ENCODE measurements at places on chromosomes 4 and X. TPM values are rescaled to one million over a fixed set of nuclear protein-coding genes. Genes with fewer than 3 reads are reported as not detected.

The TRIML1 gene
- total RNA-seq: not detected

The DMRTC1B gene
- total RNA-seq: not detected

GRCh38 chr4:78068481-78068880 is 11.4 kb downstream of the FRAS1 start:
- H3K27ac ChIP-seq: no peak overlapping the region
- H3K36me3 ChIP-seq: no peaks in the 10 kb centered on the region
- no peak overlapping the region for H3K4me3 ChIP-seq
- DNase-seq: no peak

- H3K27me3 ChIP-seq: peaks cover 27% of the 10 kb centered on the region
- no peak overlapping the region for H3K27ac ChIP-seq
- no peaks in the 10 kb centered on the region for H3K36me3 ChIP-seq
- DNase-seq: no peak
- H3K4me1 ChIP-seq: peaks cover 4% of the 10 kb centered on the region
These were observed 67.4 kb downstream of the LARP7 start for GRCh38 chr4:112704322-112704721.

DNA sequence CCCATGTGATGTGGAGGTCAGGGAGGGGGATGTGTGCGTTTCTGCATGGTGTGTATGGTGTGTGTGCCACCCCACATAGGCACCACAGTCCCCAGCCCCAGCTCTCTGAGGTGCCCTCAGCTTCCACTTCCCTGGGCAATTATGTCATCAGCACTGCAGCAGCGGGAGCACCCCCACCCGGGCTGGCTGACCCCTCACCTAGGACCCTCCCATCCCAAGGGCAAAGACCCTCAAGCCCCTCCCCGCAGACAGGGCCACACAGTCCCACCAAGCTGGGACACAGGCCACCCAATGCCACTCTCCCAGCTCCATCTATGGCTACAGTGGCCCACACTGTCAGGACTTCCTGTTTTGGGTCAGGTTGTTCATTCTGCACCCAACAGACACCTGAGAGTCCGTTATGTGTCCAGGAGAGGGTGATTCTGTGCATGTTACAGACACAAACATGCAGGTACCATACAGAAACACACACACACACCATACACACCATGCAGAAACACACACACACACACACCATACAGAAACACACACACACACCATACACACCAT is 75.2 kb downstream of the JAKMIP1 start:
- no peak for DNase-seq
- no peak overlapping the region for H3K4me3 ChIP-seq
- no peaks in the 10 kb centered on the region for H3K36me3 ChIP-seq
- H3K27ac ChIP-seq: no peak overlapping the region
- no peaks in the 10 kb centered on the region for H3K27me3 ChIP-seq
- H3K4me1 ChIP-seq: no peaks in the 10 kb centered on the region

GRCh38 chr4:167100120-167100519 is 134.2 kb downstream of the SPOCK3 start:
- no peaks in the 10 kb centered on the region for H3K4me1 ChIP-seq
- H3K27ac ChIP-seq: no peak overlapping the region
- H3K36me3 ChIP-seq: no peaks in the 10 kb centered on the region
- DNase-seq: no peak

DNA sequence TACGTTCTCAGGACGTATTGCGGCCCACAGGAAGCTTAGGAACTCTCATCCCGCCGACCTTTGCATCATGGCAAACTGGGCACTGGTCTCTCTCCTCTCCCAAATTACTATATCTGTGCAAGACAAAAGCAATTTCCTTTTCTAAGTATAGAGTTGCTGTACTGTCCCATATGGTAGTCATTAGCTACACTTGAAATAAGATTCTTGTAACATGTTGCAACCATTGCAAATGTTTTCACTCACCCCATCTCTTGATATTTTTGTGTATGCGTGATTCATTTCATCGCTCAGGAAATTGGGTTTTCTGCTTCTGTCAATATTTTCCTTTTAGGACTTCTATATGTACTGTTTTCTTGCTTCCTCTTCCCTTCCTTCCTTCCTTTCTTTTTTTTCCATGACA is 15.7 kb downstream of the ARMCX6 start:
- no peaks in the 10 kb centered on the region for H3K4me1 ChIP-seq
- no peaks in the 10 kb centered on the region for H3K27me3 ChIP-seq
- no peaks in the 10 kb centered on the region for H3K36me3 ChIP-seq
- no peak overlapping the region for H3K27ac ChIP-seq
- DNase-seq: no peak
- no peak overlapping the region for H3K4me3 ChIP-seq

- peaks cover 10% of the 10 kb centered on the region for H3K36me3 ChIP-seq
- DNase-seq: no peak
- no peaks in the 10 kb centered on the region for H3K4me1 ChIP-seq
- no peak overlapping the region for H3K27ac ChIP-seq
These were observed 14.7 kb downstream of the FTSJ1 start for GRCh38 chrX:48490661-48491060.

DNA sequence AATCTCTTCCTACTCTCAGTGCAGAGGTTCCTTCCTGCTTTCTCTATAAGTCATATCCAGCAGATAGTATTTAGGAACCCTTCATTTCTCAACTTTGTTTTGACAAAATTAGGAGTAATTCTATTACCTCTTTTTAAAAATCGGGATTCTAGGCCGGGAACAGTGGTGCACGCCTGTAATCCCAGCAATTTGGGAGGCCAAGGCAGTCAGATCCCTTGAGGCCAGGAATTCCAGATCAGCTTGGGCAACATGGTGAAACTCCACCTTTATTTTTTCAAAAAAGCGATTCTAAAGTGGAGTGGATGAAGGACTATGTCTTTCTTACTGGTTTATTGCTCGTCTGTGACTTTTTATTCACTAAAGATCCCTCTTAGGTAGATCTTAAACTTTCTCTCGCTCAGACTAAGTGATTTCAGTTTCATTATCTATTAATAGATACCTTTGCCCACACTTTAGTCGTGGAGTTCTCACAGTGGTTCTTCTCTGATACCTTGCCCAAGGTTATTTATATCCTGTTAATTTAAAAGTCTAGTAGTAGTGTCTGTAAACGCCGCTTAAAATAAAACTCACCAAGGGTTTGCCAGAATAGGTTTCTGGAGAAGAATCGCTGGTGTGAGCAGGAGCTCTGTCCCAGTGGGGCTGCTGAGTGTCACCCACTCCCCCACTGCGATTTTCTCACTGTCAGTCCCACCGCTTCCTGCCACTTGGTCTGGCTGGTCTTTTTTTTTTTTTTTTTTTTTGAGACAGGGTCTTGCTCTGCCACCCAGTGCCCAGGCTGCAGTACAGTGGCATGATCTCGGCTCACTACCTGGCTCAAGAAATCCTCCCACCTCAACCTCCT is 27.0 kb upstream of the TMEM131L start:
- no peaks in the 10 kb centered on the region for H3K27me3 ChIP-seq
- H3K4me3 ChIP-seq: peak overlapping the region; percentile 7
- H3K36me3 ChIP-seq: no peaks in the 10 kb centered on the region

DNA sequence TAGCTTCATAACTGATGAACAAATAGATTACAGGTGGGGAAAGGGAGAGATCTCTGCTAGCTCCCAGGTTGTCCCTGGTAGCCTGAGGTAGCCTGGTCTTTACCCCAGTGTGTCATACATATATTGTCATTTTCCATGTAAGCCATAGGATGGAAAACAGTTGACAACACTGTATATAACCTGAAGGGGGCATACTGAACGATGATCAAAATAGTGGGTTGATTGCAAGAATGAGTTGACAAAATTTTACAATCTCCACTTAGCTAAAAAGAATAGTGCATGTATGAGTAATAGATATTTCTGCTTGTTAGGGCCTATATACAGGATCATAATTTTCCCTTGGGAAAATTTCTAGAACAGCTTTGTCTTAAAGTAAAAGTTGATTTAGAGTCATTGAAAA is 304.1 kb upstream of the HAND2 start:
- no peak for DNase-seq
- no peak overlapping the region for H3K27ac ChIP-seq
- H3K36me3 ChIP-seq: no peaks in the 10 kb centered on the region

GRCh38 chrX:119816300-119816699 is 24.9 kb upstream of the RPL39 start:
- no peak overlapping the region for H3K27ac ChIP-seq
- no peaks in the 10 kb centered on the region for H3K4me1 ChIP-seq
- no peak for DNase-seq
- H3K4me3 ChIP-seq: no peak overlapping the region
- no peaks in the 10 kb centered on the region for H3K36me3 ChIP-seq

- DNase-seq: no peak
- no peaks in the 10 kb centered on the region for H3K27me3 ChIP-seq
- peaks cover 4% of the 10 kb centered on the region for H3K36me3 ChIP-seq
- H3K27ac ChIP-seq: no peak overlapping the region
- peaks cover 8% of the 10 kb centered on the region for H3K4me1 ChIP-seq
- H3K4me3 ChIP-seq: no peak overlapping the region
These were observed 148.0 kb downstream of the STIM2 start for GRCh38 chr4:27008679-27009078.

DNA sequence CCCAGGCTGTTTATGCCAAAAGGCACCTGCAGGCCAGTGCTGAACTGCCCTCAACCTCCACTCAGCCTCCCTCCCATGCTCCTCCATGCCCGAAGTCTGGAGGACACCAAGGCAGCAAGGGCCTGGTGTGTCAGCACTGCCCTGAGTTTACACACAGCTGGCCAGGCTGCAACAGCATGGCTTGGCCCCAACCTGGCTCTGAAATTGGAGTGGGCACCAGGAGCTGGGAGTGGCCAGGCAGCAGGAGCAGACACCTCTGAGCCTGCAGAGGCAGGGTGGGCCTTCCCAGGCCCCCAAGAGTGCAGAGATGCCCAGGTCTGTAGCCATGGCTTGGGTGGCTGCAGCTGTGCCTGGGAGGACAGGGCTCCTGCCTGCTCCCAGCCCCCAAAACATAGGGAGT is 571.2 kb upstream of the ACTRT1 start:
- H3K27me3 ChIP-seq: no peaks in the 10 kb centered on the region
- no peak overlapping the region for H3K4me3 ChIP-seq
- no peak overlapping the region for H3K27ac ChIP-seq
